ENCODE measurements at places on chromosomes 6 and 20.

DNA sequence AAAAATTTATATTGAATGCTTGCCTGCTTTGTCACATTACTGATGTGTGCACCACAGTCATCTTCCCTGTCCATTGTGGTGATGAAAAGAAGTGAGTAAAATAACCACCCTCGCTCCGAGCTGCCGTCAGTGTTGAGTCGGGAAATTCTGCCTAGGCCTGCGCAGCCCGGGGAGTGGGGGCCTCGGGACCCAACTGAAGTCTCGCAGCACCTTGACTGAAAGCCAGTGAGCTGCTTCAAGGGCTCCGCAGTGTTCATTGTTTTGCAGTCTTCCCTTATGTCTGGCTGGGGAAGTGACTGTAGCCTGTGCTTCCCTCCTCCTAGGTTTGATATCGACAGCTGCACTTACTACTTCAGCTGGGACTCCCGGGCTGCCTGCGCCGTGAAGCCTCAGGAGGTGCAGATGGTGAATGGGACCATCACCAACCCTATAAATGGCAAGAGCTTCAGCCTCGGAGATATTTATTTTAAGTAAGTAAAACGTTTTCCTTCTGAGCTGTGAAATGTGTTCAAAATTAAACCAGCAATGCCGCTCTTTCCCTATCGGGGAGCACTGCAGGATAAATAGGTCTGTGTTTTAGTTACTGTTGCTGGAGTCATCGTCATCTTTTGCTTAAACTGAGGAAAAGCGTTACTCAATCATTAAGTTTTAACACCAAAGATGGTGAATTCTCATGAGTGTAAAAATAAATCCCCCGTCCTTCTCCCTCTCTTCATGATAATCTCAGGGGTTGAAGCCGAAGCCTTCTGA is 32.7 kb upstream of the SLC22A1 start:
- no peak for DNase-seq

- no peak for DNase-seq
Measured at GRCh38 chr6:90413396-90413795, 116.8 kb upstream of the BACH2 start.

DNA sequence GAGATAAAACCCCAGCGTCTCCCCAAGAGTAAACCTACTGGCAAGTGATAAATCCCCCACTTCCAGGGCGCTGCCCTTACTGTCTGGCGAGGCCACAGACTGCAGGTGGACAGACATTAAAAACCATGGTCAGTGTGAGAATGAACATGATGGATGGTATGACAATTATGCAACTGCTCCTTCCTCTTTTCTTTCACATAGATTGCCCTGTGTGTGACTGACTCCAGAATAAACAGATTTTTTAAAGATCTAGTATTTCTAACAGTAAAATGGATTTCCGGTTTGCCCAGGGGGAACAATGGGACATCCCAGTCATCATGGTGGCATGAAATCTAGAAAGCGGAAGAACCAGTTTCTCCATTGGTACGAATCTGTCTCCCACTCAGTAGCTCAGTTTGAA is 153.7 kb downstream of the FOXC1 start:
- DNase-seq = no peak

- DNase-seq = no peak
Measured at GRCh38 chr6:123009059-123009458, 13.0 kb downstream of the CLVS2 start.

- no peak for DNase-seq
Measured at GRCh38 chr6:138418118-138418742, 14.2 kb downstream of the HEBP2 start.

DNA sequence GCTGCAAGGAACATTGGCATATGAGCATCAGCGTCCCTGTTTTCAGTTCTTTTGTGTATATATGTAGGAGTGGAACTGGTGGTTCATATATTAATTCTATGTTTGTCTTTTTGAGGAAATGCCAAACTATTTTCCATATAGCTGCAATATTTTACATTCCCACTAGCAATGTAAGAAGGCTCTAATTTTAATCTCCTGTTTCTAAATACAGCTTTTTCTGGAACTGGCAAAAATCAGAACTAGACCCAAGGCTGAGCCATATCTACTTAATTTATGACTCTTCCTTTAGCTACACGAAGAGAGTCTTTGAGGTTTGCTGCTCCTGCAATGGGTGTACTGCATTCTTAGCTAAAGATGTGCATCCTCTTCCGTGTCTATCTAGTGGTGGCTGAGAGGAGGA is 50.5 kb upstream of the SLC17A4 start:
- DNase-seq = no peak

Measured in urothelium cell line (cell line).